Urinary bladder (tissue), 4 donors: ENCODE measurements at places on chromosomes 5 and 9. TPM values are rescaled to one million over a fixed set of nuclear protein-coding genes. Genes with fewer than 3 reads are reported as not detected.

Gene EFCAB9
- total RNA-seq = not detected

DNA sequence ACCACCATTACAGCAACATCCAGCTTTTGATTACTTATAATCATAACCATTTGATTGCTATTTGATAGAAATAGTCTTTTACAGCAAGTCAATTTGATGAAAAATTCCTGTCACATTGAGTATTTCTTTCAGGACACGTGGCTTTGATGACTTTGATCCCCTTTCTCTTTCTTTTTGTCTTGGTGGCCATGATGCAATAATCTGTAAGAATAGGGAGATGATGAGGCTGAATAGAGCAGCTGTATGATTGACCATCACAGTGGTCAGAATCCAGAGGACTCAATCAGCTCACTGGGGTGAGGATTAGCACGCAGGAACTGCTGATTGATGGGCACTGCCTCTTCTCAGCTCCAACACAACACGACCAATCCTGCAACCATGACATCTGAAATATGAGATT, 262.7 kb downstream of the PARP8 start:
- DNase-seq = no peak

DNA sequence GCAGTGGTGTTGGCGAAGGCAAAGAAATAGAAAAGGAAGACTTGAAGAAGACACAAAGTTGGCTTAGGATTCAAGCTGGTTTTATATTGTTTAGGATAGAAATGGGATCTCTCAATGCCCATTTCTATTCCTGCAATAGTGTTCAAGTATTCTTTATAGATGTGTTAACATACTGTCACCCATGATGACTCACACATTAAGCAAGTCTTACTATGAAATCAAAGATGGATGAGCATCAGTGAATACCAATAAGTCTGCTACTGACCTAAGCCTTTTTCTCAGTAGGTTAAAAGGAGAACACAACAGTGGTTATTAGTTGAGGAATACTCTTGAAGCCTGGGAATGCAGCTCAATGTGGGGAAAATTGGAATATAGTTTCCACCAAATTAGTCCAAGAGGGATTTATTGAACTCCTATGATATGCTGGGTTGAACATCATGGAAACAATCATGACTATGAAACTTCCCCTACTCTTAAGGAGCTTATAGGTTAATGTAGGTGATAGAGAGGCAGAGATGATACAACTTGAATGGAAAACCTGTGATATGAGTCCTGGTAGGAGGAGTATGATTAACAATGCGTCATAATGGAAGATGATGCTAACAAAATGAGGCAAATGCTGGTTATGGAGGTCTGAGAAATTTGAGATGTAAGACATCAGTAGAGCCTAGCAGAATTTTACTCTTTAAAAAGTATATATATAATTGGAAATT, 417.1 kb upstream of the DAP start:
- no peak for DNase-seq

Gene HTR1A
- total RNA-seq = not detected

Gene PCDHB13
- 5.9 TPM for total RNA-seq

DNA sequence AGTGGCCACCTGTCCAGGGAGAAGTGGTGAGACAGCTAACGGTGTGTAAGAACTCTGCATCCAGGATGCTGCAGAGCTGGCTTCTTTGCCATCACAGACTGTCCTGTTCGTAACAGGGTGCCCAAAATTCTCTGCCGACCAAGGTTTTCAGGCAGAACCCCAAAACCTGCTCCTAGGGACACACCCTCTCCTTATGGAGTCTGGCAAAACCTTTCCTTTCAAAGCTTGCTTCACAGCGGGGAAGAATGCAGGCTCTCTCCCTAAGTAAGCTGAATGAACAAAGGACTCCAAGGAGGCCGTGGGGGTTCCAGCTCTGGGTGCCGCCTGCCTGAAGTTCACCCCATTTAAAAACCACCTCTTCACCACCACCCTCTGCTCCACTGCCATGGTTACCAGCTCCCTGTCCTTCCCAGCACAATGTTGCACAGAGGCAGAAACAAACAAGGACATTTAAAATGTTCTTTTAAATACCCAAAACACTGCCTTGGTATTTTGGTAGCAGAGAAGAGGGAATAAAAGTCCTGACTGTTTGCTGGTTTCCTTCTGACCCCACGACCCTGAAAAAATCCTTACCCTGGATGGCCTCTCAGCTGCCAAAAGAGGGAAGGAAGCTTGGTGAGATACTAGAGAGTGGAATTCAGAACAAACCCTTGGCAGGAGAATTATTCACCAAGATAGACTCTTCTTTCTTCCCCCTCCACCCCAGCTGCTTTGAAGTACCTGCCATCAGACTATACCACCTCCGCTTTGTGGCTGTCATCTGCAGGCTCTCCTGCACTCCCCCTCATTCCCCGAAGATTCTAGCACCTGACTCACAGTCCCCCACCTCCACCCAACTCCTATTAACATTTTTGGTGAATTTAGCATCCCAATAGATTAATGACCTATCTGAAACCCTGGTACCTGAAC, 7.1 kb upstream of the KLF9 start:
- DNase-seq = no peak

DNA sequence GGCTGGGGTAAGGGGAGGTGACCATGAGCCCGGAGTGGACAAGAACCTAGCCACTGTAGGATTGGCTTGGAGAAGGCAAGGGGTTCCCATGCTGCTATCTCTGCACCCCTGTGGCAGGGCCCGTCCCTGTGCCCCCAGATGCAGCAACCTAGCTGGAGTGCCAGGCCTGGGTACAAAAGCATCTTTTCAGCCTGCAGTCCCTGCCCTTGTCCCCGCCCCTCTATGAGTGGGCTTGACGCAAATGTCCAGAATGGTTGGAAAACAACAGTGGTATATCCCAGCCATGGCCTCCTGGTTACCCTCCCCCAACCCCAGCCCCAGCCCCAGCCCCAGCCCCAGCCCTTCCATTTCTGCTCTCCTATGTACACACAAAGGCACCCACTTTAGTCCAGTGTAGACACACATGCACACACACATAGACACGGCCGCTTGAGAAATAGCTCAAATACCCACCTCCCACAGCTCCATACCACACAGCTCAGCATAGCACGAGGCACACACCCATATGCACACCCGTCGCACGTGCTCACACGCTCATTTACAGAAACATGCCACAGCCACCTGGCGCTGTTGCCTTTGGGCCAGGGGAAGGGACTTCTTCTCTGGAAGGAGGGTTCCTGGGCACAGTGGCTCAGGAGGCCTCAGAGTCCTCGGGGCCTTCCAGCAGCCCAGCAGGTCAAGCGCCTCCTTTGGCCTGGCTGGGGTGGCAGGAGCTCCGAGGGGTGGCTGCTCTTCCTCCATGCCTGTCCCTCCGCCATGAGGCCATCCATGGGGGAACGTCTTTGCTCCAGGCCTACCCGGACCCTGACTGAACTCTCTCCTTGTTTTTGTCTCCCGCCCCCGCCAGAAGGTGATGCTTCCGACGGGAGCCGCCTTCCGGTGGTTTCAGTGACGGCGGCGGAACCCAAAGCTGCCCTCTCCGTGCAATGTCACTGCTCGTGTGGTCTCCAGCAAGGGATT, 34.1 kb downstream of the CXXC5 start:
- no peak for DNase-seq

DNA sequence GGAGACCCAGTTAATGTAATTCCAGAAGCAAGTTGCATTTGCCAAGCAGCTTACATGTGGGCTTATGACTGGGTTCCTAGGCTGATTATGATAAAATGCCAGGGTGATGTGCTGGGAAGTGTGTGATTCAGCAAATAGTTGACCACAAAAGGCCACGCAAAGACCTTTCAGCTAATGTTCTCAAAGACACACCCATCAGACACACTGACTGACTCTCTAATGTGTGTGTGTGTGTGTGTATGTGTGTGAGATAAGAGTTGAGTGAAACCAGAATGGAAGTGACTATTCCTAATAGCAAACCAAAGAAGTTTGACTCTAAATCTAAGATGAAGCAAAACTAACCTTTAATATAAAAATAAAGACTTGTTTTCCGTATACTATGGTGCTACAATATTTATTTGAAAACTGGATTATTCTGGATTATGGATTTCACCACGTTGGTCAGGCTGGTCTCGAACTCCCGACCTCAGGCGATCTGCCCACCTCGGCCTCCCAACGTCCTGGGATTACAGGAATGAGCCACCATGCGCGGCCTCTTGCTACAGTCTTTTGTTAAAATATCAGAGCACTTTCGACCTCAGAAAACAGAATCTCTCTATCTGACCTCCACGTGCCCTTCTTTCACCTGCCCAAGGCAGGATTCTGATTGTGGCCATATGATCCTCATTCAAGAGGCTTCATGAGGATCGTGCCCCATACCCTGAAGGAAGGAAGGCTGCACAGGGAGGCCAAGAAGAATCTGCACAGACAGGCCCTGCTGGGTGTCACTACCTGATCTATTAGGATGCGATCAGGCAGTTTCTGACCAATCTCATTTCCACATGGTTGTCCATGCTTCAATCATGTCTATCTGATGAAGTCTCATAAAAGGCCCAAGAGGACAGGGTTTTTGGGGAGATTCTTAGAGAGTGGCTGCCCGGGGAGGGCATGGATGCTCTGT, 75.6 kb downstream of the USP20 start:
- DNase-seq = no peak

GRCh38 chr5:176320577-176320976, 41.0 kb downstream of the KIAA1191 start:
- DNase-seq = no peak

- no peak for DNase-seq
Measured at GRCh38 chr9:123637945-123638634, 282.1 kb downstream of the CRB2 start.

DNA sequence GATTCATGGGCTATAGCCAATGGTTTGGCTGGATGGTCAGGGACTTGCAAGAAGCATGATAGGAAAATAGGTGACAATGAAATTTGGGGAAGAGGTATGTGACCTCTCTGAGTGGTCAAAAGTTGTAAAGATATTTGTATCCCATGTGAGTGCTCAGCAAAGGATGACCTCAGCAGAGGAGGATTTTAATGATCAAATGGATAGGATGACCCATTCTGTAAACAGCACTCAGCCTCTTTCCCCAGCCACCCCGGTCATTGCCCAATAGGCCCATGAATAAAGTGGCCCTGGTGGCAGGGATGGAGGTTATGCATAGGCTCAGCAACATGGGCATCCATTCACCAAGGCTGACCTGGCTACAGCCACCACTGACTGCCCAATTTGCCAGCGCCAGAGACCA, 138.4 kb upstream of the SPDL1 start:
- no peak for DNase-seq

Gene SPINK7
- total RNA-seq = not detected

Gene PTGS1
- total RNA-seq = 98.8 TPM

DNA sequence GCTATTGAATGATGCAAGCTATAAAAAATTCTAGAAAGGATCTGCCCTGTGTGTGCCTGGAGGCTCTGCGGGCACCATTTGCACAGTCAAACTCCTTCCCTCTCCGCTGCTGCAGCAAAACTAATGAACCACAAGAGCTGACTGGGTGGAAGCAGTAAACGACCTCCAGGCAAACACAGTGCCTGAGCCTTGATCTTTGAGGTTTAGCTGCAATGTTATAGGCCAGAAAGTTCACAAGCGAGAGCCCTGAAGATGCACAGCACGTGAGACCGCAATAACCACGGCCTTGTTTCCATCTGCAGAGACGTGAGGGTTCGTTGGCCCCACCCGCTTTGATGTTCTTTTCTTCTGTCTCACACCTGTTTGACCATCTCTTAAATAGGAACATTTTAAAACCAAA, 69.2 kb upstream of the S1PR3 start:
- no peak for DNase-seq

Gene SLCO6A1
- not detected for total RNA-seq

GRCh38 chr9:128192601-128193371, 1.4 kb upstream of the CIZ1 start:
- DNase-seq = peak; percentile 76

GRCh38 chr5:15693933-15694332, 194.0 kb downstream of the FBXL7 start:
- DNase-seq = no peak

GRCh38 chr9:38063363-38063707, 5.7 kb downstream of the SHB start:
- no peak for DNase-seq

DNA sequence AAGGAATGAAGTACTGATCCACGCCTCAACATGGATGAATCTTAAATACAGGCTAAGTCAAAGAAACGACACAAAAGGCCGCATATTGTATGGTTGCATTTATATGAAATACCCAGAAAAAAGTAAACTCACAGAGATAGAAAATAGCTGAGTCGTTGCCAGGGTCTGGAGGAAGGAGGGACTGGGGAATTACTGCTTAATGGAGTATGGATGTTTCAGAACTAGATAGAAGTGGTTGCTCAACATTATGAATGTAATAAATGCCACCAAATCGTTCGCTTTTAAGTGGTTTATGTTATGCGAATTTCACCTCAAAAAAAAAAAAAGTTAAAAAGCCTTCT, 784 bp upstream of the MSANTD3 start:
- DNase-seq = no peak

Gene RORB
- total RNA-seq = 0.74 TPM

GRCh38 chr5:124996764-124997077, 250.3 kb upstream of the ZNF608 start:
- no peak for DNase-seq

GRCh38 chr5:103561685-103562452, 720 bp downstream of the NUDT12 start:
- DNase-seq = no peak

Gene DBH
- total RNA-seq = 0.79 TPM

Gene LARP1
- 30.8 TPM for total RNA-seq

- DNase-seq = no peak
Measured at GRCh38 chr5:172104021-172104420, 84.0 kb downstream of the STK10 start.

DNA sequence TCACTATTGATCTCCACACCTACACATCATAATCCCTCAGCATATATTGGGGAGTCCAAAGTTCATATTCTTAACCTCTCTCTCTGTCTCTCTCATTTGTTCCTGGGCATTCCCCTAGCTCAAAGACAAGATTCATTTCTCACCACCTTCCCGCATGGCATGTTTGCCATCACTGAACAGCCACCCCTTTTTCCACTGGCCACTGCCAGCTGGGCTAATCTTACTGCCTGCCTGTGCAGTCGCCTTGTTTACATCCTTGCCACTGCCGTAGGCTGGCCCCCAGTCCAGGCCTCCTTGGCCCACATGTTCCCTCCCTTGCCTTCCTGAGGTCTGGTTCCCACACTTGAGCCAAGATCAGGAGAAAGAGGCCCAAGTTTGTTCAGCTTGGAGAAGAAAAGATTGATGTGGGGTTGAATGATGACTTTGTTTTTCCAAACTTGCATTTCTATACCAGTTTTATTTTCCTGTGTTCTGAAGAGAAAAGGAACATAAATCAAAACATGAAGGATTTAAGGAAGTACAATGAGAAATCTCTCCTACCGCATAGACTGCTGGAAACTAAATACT, 80.2 kb downstream of the PLAC8L1 start:
- DNase-seq = no peak

- no peak for DNase-seq
Measured at GRCh38 chr9:135328485-135329417, 150.8 kb upstream of the PPP1R26 start.

Gene LMX1B
- not detected for total RNA-seq

- no peak for DNase-seq
Measured at GRCh38 chr5:93603078-93603792, 20.2 kb downstream of the NR2F1 start.

- DNase-seq = no peak
Measured at GRCh38 chr9:70133253-70134208, 89.9 kb downstream of the MAMDC2 start.

Gene CDH6
- 18.9 TPM for total RNA-seq

Gene PROB1
- total RNA-seq = 1.4 TPM

Gene COL15A1
- 136 TPM for total RNA-seq
